ENCODE measurements at places on chromosomes 12 and 14.

GRCh38 chr12:64991121-64991611 is 129.9 kb downstream of the WIF1 start:
- DNase-seq, result peak; percentile 42

DNA sequence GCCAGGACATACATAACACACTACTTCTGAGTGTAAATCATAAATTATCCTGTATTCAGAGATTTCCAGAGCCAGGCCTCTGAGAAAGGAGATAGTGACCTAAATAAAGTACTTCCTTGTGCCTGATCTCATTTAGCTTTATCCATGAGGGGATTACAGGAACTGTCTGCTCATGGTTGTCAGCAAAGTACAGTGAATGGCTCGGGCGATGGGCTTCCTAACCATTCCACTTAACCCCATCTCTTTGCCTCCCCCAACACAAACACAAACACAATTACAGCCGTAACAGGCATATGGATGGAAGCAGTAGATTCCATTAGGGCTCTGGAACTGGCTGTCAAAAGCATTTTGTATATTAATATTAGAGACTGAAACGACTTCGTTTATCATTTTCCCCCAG is 206.7 kb upstream of the CPNE8 start:
- DNase-seq, result no peak

GRCh38 chr12:20451761-20452160 is 83.4 kb downstream of the PDE3A start:
- no peak for DNase-seq

- peak; percentile 80 for DNase-seq
These were observed 121.7 kb downstream of the PPM1H start for GRCh38 chr12:62813031-62813829.

- no peak for DNase-seq
These were observed 961.8 kb downstream of the FLRT2 start for GRCh38 chr14:86491743-86492142.

DNA sequence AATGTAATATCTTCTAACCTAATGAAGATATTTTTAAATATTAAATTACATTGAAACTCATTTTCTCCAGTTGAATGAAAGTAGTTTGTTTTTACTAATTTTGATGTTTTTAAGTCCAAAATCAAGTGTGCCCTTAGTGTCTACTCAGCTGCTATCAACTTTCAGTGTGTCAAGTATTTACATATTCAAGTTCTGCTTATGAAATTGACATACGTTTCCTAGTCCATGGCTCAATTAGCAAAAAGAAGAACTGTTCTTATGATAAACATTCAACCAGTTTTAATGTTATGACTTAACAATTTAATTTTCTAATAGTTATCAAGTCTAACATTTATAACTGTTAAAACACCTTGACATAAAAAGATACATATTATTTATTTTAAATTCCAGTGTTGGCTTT is 137.1 kb downstream of the DUSP6 start:
- DNase-seq, result no peak

DNA sequence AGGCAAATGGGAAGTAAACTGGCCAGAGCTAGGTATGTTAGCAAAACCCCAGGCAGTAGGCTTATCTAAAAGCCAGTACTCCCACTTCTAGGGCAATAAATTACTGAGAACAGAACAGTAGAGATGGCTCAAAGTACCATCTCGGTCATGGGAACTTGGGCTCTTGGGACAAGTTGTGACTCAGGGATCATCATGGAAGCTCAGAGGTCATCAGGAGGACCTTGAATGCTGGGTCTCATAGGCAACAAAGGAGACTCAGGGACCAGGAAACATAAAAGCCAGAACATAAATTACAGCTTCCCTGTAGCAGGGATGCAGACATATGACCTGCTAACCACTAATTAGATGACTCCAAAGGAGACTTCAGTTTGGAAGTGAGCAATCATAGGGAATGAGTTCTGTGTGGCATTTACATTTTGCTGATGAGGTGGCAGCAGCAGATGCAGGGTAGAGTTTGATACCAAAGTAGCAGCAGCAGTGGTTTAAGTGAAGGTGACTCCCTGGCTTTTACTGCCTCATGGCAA is 97.6 kb upstream of the SCAF11 start:
- DNase-seq, result no peak

DNA sequence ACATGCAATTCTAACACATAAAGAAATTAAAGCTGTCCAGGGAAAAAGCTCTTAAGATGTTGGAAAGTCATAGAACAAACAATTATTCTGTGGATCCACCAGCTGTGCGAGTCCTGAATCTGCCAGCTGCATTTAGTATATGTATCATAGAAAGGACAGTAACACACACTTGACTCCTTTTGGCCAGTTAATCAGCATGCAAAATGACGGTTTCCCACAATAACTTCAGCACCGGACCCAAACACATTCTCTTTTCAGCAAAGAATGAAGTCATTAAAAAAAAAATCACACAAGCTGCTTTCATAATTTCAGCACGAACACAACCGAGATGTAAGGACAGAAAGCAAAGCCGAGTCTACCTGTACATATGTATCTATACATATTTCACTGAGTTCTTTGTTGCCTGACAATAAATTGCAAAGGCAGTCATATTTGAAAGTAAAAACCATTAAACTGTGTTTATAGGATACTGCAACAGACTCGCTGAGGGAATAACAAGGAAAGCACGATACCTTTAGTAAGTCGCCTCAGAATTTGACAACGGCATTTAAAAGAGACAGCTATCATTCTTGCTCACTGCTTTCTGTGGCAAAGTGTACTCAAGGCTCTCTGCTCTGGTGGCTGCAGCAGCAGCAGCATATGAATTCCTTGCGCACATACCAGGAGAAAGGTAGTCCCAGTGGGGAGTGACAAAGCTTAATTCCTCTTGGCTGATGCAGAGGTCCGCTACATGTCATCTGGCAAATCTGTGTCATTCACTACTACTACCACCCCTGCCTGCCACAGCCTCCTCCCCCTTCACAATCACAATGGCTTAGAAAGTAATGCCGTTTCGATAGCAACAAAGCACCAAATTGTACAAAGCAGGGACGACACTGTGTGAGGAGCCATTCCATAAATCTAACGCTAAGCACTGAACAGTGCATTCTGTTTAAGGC is at the start of gene GRIP1:
TSS of gene GRIP1 (minus strand) at position 739 of the 938 bp plus-strand sequence. CDS start at position 567, 172 bp downstream.
- no peak for DNase-seq

DNA sequence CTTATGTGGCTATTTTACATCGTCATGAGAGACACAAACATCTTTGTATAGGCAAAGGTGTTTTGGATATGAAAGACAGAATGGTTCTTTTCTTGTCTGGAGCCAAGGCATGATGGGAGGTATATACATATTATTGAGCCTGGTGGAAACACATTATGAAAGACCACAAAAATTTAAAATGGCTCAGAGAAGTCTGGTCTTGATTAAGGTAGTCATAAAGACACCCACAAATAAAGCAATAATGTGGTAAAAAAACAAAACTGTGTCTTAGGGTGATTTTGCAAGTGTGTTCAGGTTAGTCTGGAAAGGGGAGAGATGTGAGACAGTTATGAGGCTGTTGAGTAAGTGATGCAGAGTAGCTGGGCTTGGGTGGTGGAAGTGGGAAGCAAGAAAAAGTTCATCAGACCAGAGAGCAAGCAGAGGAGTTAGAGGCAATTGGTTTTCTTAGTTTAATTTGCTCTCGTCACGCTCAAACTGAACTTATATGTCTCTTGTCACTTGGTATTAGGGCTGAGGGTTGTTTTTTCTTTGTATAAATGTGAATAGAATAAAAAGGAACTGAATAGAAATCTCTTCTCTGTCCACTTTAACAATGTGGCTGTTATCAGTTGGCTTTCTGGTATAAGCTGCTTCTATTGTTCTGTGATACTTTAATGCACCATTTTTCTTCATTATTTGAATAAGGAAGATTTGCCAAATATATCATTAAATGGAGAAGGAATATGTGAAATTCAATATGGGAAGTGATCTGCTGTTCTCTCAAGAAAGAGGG is 115.0 kb downstream of the AKAP6 start:
- DNase-seq, result no peak

- DNase-seq, result no peak
These were observed 51.4 kb downstream of the LEMD3 start for GRCh38 chr12:65220761-65221160.

GRCh38 chr14:55117803-55118441 is 11.1 kb upstream of the LGALS3 start:
- peak; percentile 36 for DNase-seq

DNA sequence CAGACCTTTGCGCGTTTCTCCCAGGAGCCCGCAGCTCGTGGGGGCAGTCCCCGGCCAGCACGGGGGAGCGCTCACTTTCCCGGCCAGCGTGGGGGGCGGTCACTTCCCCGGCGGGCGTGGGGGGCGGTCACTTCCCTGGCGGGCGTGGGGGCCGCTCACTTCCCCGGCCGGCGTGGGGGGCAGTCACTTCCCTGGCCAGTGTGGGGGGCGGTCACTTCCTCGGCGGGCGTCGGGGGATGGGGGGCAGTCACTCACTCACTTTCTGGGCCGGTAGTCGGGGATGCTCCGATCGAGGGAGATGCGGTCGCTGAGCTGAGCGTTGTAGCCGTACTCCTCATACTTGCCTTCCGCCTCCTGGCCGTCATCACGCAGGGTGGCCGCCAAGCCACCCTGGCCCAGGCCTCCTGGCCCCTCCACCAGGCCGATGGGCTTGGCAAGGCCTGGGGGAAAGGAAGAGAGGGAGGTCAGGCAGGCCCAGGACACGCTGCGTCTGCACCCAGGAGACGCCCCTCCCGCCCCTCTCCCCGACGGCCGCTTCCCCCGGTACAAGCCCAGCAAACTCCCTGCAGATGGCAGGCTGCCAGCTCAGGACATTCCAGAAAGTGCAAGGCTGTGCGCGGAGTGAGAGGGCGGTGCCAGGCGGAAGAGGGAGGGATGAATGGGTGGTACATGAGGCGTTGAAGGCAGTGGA is 43.3 kb downstream of the GALNT9 start:
- DNase-seq, result peak; percentile 49

DNA sequence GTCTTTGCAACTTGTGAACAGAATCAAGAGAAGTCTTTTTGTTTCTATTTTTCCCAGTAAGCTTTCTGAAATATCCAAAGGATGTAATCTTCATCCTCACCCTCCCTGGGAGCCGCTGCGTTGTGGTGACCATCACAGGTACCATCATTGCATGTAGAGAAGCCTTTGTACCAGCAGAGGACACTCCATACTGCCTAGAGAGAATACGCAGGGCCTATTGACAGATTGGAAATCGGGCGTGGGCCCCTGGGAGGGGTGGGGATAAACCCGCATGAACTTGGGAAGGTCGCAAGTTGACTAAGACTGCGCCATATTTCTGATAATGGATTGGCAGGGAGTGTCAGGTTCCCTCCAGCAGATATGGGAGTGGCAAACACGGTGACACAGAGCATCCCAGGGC is 12.7 kb downstream of the KRT1 start:
- DNase-seq, result peak; percentile 28

GRCh38 chr12:9647825-9648700 is 21.4 kb upstream of the CLEC2D start:
- DNase-seq, result peak; percentile 83

- no peak for DNase-seq
These were observed 84.4 kb upstream of the ETV6 start for GRCh38 chr12:11564984-11565651.

- no peak for DNase-seq
These were observed 2.3 kb downstream of the MTA1 start for GRCh38 chr14:105421723-105422615.

DNA sequence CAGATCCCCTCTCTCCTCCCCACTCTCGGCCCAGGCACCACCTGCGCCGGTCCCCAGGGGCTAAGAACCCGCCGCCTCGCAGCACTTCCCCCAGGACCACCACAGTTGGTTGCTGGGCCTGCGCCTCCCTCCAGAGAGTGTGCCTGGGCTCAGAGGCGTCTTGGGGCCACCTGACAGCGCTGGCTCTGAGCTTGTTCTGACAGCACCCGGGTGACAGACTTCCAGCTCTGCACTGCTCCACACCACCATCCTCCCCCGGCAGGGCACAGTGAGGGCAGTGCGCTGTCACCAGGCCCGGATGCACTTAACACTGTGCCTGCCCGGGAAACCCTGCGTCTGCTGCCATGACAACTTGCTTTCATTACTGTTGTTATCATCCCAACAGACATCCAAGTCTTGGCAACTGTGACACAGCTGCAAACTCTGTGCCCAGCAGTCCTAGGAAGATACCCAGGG is 6.6 kb downstream of the BRF1 start:
- no peak for DNase-seq

GRCh38 chr12:122860040-122860853 is 25.0 kb downstream of the HIP1R start:
- DNase-seq, result peak; percentile 85

DNA sequence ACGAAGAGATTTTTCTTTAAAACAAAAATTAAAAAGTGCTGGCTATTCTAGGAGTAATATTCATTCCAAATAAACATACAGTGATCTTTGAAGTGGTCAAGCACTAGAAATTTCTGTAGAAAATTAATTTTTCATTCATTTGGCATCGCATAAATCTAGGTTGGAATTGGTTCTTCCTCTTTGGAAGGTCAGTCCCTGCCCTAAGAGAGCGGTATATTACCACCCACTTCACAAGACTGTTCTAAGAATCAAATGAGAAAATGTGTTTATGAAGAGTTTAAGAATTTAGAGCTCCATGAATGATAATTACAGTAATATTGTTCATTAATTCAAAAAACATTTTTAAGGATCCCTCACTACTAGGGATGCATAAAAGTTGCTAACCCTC is 444 bp upstream of the GEMIN2 start:
- no peak for DNase-seq

DNA sequence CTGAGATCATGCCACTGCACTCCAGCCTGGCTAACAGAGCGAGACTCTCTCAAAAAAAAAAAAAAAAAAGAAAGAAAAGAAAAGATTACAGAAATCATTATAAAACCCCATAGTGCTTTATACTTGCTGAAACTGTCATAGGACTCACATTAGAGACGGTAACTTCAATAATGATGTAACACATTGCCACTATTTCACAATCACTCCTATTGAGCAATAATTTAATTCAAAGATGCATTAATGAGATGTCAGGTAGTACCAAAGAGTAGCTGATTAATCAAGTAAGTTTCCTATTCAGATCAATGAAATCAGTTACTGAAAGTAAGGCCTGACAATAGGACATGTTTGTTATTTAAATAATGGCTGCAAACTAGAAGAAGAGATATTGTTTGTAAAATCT is 751.5 kb upstream of the ALG10B start:
- no peak for DNase-seq

DNA sequence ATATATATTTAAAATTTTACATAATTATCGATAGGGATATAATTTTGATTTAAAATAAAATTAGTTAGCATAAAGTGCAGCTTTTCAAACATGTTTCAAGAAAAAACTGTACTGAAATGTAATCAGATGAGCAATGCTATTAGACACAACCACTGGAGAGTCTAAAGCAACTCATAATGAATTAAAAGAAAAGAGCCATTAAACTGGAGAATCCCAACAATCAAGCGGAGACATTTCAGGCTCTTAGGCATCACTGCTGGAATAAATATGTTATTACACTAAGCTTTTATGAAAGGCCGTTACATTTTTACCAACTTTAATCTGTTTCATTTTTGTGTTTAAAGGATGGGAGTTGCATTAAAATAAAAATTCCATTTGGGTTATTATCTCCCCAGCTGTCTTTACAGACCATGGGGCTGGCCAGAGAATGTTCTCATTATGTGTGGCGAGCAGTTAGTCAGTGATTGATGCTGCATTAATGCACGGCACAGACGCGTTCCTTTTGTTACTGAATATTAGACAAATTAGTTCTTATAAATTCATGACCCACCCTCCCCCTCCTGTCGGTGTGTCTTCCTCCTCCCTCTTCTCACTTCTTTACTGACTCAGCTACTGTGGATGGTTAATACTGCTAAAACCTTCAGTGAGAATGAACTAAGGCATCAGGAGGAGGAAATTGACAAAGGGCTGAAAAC is 156.8 kb downstream of the PDZRN4 start:
- DNase-seq, result no peak
